ENCODE measurements at places on chromosomes 13 and 19. TPM values are rescaled to one million over a fixed set of nuclear protein-coding genes. Genes with fewer than 3 reads are reported as not detected.

SLC27A1 gene
- 92.8 TPM for total RNA-seq

MPHOSPH8 gene
- total RNA-seq: 39.2 TPM

SYNGR4 gene
- total RNA-seq: 26.1 TPM

CPB2 gene
- not detected for total RNA-seq

ZNF649 gene
- total RNA-seq: 12.2 TPM

DNA sequence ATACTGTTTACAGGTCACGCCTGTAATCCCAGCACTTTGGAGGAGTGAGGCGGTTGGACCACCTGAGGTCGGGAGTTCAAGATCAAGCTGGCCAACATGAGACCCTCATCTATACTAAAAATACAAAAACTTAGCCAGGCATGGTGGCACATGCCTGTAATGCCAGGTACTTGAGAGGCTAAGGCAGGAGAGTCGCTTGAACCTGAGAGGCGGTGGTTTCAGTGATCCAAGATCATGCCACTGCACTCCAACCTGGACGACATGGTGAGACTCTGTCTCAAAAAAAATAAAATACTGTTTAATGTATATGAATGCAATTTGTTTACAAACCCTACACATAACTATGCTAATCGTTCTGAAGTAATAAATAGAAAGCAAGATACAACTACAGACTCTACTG lies 102.4 kb downstream of the ZNF486 start:
- H3K36me3 ChIP-seq: no peaks in the 10 kb centered on the region
- DNase-seq: no peak
- no peaks in the 10 kb centered on the region for H3K27me3 ChIP-seq

GRCh38 chr13:111970494-111971141 lies 96.3 kb upstream of the SOX1 start:
- H3K4me3 ChIP-seq: no peak overlapping the region
- no peak for DNase-seq
- peaks cover 5% of the 10 kb centered on the region for H3K4me1 ChIP-seq
- no peaks in the 10 kb centered on the region for H3K27me3 ChIP-seq
- H3K27ac ChIP-seq: no peak overlapping the region

DNA sequence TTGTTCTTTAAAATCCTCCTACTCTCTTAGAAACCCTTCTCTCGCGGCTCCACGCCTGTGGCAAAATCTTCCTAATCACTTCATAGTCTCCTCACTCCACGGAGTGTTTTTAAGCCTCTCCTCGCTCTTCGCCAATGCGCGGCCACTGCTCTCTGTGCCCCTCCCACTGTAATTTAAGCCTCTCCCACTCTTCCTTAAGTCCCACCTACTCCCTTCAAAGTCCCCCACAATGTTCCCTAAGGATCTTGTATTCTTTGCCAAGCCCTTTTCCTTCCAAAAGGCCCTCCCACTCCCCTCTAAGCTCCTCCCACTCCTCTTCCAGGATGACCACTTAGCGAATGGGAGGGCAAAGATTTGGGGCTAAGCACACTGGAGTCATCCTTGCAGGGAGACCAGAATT lies 1.3 kb downstream of the FIZ1 start:
- DNase-seq: no peak
- H3K36me3 ChIP-seq: no peaks in the 10 kb centered on the region
- H3K4me3 ChIP-seq: no peak overlapping the region
- no peak overlapping the region for H3K27ac ChIP-seq
- H3K27me3 ChIP-seq: no peaks in the 10 kb centered on the region

DNA sequence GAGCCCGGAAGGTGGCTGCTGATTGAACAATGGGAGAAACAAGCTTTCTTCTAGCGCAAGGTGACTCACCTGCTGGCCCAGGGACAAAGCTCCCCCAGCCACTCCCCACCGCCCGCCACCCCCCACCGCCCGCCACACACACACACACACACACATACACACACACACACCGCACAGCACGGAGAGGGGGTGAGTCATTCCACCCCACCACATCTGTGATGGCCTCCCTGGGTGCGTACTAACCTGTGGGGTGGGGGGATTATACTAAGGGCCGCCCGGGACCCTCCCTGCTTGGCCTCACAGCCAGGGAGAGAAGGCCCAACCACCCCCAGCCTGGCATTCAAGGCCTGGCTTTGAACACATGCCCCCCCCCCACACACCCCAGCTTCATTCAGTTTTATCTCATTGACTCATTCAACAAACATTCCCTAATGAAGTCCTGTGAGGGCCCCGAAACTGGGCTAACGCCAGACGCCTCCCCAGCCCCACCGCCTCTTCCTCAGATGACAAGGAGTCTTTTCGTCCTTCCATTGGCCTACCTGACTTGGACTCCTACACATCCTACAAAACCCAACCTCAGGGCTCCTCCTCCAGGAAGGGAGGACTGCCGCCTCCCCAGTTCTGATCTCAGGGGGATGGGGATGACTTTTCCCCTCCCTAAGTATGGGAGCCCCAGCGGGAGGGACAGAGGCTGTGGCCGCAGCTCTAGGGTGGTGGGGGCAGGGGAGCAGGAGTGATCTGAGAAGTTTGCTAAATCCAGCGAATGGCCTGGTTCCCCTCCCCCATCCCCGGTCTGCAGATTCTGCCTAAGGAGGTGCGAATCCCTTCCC lies 5.8 kb upstream of the ONECUT3 start:
- peaks cover 3% of the 10 kb centered on the region for H3K4me1 ChIP-seq
- no peak overlapping the region for H3K4me3 ChIP-seq
- H3K27ac ChIP-seq: no peak overlapping the region
- no peak for DNase-seq

- peaks cover 10% of the 10 kb centered on the region for H3K4me1 ChIP-seq
- peak; percentile 82 for DNase-seq
- peak overlapping the region; percentile 98 for H3K4me3 ChIP-seq
- H3K27me3 ChIP-seq: no peaks in the 10 kb centered on the region
Observed at GRCh38 chr19:58279042-58279924, 528 bp downstream of the ZNF8 start.

GRCh38 chr19:7830272-7830771 lies 304 bp downstream of the EVI5L start:
- no peaks in the 10 kb centered on the region for H3K27me3 ChIP-seq
- no peaks in the 10 kb centered on the region for H3K36me3 ChIP-seq
- no peak overlapping the region for H3K27ac ChIP-seq
- H3K4me3 ChIP-seq: peak overlapping the region; percentile 60

- H3K4me1 ChIP-seq: peaks cover 9% of the 10 kb centered on the region
- H3K36me3 ChIP-seq: no peaks in the 10 kb centered on the region
- no peak for DNase-seq
- no peaks in the 10 kb centered on the region for H3K27me3 ChIP-seq
- no peak overlapping the region for H3K4me3 ChIP-seq
- no peak overlapping the region for H3K27ac ChIP-seq
Observed at GRCh38 chr13:98845742-98846141, 93.3 kb upstream of the SLC15A1 start.

- peak; percentile 2 for DNase-seq
- peaks cover 3% of the 10 kb centered on the region for H3K4me1 ChIP-seq
- no peaks in the 10 kb centered on the region for H3K27me3 ChIP-seq
- H3K27ac ChIP-seq: no peak overlapping the region
- H3K36me3 ChIP-seq: no peaks in the 10 kb centered on the region
Observed at GRCh38 chr13:113804703-113805430, 45.8 kb downstream of the TMEM255B start.
